ENCODE measurements at places on chromosomes 1 and 21. TPM values are rescaled to one million over a fixed set of nuclear protein-coding genes. Genes with fewer than 3 reads are reported as not detected.

Gene PDC
- total RNA-seq = not detected

Gene C8B
- not detected for total RNA-seq

Gene OR2W3
- not detected for total RNA-seq

Gene S100A3
- total RNA-seq = 6.5 TPM

GRCh38 chr1:156129687-156130577, 15.4 kb downstream of the LMNA start:
- peak; percentile 94 for DNase-seq

DNA sequence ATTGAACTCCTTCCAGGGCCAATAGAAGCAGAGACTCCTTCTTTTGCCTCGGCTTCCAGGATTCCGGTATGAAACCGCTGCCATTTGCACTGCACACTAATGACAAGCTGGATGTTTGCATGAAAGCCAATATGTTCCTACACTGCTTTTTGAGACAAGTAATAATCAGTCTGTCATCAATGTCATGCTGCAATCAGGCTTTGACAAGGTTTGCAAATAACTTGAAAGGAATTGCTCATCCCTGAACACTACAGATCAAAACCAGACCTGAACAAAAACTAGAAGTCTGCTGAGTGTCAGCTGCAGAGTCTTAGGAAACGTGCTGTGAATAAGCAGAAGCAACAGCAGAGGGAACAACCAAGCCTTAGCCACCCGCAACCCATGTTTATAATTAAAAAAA, 720.7 kb upstream of the CXADR start:
- DNase-seq = no peak

DNA sequence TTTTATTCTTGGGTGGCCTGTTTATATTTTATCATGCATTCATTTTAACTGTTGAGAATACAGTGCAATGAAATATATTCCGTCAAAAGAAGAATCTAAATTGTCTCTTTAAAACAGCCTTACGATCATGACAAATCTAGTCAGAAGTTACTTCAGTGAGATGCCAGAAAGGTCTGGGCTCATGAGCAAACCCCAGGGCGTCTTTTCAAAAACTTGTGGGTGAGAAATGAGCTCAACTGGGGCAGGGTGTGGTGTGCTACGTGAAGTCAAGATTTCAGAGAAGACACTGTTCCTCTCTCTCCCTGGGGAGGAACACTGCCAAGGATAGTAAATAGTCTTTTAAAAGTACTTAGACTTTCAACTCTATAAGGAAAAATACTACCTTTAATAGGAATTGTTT, 13.4 kb upstream of the UAP1 start:
- DNase-seq = no peak

- no peak for DNase-seq
Measured at GRCh38 chr1:57845041-57845440, 421.2 kb upstream of the DAB1 start.

GRCh38 chr1:10059342-10059718, 26.6 kb downstream of the UBE4B start:
- no peak for DNase-seq

DNA sequence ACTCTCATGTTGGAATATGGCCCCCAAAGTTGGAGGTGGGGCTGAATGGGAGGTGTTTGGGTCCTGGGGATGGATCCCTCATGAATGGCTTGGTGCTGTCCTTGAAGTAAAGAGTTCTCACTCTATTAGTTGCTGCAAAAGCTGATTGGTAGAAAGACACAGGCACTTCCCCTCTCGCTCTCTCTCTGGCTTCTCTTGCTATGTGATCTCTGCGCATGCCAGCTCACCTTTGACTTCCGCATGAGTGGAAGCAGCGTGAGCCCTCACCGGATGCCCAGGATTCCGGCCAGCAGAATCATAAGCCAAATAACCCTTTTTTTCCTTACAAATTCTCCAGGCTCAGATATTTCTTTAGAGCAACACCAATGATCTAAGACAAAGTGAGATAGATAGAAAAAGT, 20.9 kb upstream of the CCSAP start:
- no peak for DNase-seq

DNA sequence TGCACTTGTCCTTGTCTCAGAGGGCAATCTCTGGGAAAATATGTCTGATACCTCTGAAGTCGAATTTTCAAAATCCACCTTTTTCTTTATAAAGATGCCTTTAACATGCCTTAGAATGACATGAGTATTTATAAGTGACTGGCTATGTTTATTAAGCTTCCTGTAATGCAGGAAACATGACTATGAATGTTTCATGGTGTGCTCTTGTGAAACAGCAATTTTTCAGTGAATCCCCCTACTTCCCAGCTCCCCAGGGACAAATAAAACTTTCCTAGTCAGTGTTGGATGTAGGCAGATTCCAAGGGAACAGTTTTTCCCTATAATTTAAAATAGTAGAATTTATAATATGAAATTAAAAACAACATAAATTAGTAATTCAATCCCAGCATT, 437.0 kb downstream of the LMO4 start:
- DNase-seq = no peak

- DNase-seq = no peak
Measured at GRCh38 chr1:240099748-240100147, 8.1 kb downstream of the FMN2 start.

- DNase-seq = no peak
Measured at GRCh38 chr1:10838541-10838940, 42.1 kb upstream of the CASZ1 start.

DNA sequence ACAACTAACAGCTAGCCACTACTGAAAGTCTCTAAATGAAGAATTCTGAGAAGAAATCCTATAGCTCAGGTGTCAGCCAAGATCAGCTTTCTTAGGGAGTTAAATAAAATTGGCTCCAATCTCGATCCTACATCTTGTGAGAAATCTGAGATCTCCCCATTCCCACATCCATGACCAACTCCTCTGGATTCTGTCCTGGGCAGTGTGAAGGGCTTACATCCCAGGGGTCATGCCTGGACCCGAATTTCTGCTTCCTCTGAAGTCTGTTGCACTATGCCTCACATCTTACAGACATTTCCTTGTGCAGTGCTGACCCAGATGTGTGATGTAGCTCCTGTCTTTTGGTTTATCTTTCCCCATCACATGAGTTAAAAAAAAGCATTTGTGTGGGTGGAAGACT, 4.8 kb upstream of the TNN start:
- DNase-seq = no peak

Measured in ureter (tissue), 1 donor.